ENCODE measurements at places on chromosomes 1 and 21. TPM values are rescaled to one million over a fixed set of nuclear protein-coding genes. Genes with fewer than 3 reads are reported as not detected.

PSMD4 gene
- 126 TPM for total RNA-seq

MATN1 gene
- total RNA-seq: not detected

RAB3B gene
- total RNA-seq: 0.04 TPM

KLF18 gene
- not detected for total RNA-seq

RALGPS2 gene
- 30.4 TPM for total RNA-seq

LIX1L gene
- 4.3 TPM for total RNA-seq

CD244 gene
- total RNA-seq: 0.56 TPM

CYP2J2 gene
- 8.8 TPM for total RNA-seq

TCHHL1 gene
- total RNA-seq: not detected

PTPN22 gene
- total RNA-seq: 1.9 TPM

NUP210L gene
- total RNA-seq: 0.04 TPM

ELAPOR1 gene
- total RNA-seq: 1.9 TPM

INSRR gene
- total RNA-seq: not detected

RGSL1 gene
- not detected for total RNA-seq
